Caki2 (cell line): ENCODE measurements at places on chromosomes 7 and 10. TPM values are rescaled to one million over a fixed set of nuclear protein-coding genes. Genes with fewer than 3 reads are reported as not detected.

Gene SLC13A1
- not detected in 2 replicates for total RNA-seq

Gene PITRM1
- 115 and 132 TPM in 2 replicates for total RNA-seq

Gene NEUROD6
- not detected in 2 replicates for total RNA-seq

Gene TAS2R4
- total RNA-seq, result not detected in 2 replicates

Gene HOXA10
- 22.1 and 31.5 TPM in 2 replicates for total RNA-seq

- no peak for DNase-seq
Measured at GRCh38 chr7:116740231-116740630, 68.2 kb downstream of the MET start.

- no peak for DNase-seq
Measured at GRCh38 chr7:28688174-28688573, 270.0 kb downstream of the TRIL start.

DNA sequence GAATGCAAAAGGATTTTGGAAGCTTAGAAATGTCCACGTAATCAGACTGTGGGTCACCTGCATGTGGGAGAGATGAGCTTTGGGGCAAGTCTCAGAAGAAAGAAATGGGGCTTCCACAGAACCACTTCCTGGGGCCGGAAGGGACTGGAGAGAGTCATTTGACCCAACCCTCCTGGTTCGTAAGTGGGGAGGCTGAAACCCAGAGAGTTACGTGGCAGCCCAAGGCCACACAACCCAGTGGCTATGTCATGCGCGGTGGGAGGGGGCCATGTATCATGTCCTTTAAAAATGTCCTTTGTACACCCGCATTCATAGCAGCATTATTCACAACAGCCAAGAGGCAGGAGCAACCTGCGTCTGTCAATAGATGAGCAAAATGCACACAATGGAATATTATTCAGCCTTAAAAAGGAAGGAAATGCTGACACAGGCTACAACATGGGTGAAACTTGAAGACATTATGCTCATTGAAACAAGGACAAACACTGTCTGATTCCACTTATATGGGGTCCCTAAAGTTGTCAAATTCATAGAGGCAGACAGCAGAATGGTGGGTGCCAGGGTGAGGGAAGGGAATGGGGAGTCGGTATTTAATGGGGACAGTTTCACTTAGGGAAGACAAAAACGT is 15.1 kb downstream of the CAMK2B start:
- no peak for DNase-seq

GRCh38 chr7:101628522-101628921 is 574 bp downstream of the MYL10 start:
- DNase-seq, result no peak
